Nucleus accumbens (tissue), 56 donors: ENCODE measurements at places on chromosomes 2 and 18.

- DNase-seq: no peak
Measured at GRCh38 chr2:203826704-203827103, 40.9 kb upstream of the CTLA4 start.

DNA sequence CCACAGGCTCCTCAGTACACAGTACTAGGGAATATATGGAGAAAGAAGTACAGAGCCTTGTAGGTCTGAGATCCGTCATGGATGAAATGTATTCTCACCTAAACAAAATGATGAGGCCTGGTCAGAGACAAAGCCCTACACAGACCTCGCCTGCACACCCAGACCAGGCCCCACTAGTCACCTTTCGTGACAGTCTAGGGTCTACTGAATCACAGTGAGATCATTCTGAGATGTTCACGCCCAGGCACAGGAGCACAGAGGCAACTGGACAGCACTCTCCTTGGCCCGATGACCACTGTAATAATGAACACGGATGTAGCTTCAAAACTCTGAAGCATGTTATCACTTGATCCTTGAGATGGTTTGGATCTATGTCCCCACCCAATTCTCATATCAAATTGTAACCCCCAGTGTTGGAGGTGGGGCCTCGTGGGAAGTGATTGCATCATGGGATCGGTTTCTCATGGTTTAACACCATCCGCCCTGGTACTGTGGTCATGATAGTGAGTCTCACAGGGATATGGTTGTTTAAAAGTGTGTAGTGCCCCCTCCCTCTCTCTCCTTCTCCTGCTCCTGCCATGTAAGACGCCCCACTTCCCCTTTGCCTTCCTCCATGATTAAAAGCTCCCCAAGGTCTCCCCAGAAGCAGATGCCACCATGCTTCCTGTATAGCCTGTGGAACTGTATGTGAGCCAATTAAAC lies 15.1 kb downstream of the DOCK10 start:
- DNase-seq: no peak

- no peak for DNase-seq
Measured at GRCh38 chr18:29156531-29156930, 979.6 kb upstream of the CDH2 start.

DNA sequence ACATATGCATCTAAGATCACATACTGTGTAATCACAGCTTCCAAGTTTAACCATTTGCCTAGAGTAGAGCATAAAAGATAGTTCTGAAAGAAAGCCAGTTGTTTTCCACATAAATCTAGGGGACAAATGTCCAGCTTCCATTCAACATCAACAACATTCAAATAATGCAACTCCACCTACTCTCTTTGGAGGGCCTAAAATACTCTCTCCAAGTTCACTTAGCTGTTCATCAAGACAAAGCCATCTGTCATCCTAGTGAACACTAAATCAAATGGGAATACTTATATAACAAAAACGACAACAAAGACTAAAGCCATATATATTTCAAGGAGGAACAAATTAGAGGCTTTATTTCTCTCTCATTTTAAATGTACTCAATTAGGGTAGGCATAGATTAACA lies 221.5 kb upstream of the CDH2 start:
- no peak for DNase-seq

GRCh38 chr2:233354971-233355574 lies 779 bp downstream of the DGKD start:
- DNase-seq: no peak

DNA sequence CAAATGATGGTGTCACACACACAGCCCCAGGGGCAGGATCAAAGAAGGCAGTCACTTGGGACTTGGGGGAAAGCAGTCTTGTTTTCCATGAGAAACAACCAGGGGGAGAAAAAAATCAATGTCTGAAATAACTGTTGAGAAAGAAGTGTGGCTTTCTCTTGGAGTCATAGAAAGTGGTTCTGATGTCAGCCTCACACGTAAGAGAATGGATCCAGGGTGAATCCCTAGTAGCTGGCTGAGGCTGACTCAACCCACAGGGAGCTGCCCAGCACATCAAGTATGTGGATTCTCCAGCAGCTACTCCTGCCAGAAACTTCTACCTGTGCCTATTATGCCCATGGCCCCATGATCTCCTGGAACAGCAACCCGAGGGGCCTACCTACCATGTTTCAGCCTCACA lies 33.6 kb upstream of the ZBTB7C start:
- no peak for DNase-seq

DNA sequence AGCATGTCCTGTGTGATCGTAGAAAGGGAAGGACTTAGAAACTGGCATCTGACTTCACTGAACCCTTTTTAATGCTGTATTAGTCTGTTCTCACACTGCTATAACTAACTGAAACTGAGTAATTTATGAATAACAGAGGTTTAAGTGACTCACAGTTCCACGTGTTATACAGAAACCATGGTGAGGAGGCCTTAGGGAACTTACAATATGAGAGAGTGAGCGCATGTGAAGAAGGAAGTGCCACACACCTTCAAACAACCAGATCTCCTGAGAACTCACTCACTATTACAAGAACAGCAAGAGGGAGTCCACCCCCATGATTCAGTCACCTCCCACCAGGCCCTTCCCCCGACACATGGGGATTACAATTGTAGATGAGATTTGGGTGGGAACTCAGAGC lies 811.3 kb downstream of the CPS1 start:
- no peak for DNase-seq
